Dermis blood vessel endothelial cell (primary cell): ENCODE measurements at places on chromosomes 16 and 17.

DNA sequence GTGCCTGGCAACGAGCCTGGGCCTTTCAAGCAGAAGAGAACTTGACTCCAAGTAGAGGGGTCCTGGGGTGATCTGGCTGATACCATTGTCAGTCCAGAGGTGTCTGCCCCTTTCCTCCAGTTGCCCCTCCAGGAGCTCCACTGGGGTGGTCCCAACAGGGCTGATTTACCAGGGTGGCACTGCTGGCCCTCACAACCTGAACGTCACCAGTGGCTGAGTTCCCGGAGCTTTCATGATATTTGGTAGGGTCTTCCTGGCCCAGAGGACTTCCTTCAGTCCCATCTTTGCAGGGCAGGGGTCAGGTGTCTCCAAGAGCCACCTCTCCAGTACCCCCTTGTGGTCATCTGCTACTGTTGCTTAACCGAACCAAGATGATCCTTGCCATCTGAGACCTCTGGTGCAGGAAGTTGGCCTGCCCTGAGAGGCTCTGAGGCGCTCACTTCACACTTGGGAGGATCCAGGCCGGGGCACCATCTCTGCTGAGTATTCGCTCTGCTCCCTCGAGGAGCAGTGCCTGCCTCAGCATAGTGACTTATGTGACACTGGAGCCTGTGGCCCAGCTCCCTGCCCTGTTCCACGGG is 3.5 kb downstream of the LIMD2 start:
- peak; percentile 82 for DNase-seq

DNA sequence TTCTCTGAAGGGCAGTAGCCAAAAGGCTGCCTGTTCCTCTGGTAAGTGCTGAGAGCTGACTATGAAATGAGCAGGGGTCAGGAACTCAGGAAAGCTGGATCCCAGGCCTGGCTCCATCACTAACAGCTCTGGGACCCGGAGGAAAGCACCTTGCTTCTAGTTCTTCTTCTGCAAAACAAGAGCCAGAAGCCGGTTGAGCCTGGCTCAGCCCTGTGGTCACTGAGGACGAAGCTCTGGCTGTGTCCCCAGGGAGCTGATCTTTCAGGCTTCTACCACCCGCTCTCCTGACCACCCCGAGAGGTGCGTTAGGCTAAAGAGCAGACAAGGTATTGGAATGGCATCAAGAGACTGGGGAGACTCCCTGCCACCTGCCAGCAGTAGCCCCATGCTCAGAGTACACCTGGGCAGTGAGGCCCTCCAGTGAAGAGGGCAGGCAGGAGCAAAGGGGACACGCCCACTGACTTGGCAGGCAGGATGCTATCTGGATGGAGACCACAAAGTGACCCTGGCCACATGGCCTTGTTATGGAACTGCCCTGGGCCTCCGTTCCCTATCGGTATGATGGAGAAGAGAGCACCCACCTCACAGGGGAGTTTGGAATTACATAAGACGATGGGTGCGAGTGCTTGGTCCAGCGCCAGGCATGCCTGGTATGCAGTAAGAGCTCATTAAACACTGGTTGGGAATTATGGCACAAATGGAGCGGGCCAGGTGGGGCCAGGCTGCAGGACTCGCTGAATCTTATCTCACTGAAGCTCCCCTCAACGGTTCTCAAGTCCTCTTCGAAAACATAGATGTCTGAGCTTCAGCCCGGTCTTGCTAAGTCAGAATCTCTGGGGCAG is 61.4 kb downstream of the COG7 start:
- DNase-seq: no peak

- DNase-seq: peak; percentile 62
Measured at GRCh38 chr17:62178579-62178978, 113.5 kb upstream of the MED13 start.

DNA sequence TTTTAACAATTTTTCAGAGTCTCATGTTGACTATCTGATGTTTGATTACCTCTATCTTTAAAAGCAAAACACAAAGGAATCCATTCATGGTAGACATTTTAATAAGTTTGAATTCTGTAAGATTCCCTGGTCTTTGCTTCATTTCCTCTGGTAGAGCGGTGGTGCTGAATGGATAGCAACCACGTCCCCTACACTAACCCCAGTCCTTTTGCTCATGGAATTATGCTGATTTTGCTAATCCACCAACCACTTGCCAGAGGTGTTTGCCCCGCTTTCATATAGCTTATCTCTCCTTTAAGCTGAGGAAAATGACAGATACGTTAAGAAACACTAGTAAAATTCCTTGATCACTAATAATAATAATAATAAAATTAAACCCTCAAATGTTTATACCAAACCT is 9.5 kb downstream of the KCNJ16 start:
- peak; percentile 34 for DNase-seq

DNA sequence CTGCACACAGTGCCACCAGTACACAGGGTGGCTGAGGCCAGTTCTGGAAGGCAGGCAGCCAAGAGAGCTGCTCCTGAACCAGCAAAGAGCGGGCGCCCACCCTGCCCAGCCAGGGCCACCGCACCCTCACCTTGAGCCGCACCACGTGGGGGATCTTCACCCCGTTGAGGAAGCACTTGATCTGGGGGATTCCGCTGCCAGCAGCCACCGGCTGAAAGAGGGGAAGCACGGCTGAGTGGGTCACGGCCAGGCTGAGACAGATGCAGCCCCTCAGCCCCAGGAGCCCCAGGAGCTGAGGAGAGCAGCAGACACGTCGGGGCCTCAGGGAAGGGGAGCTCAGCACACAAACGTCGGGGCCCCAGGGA is 14.6 kb upstream of the CCDC154 start:
- no peak for DNase-seq

GRCh38 chr17:39867880-39868553 is at the start of gene ZPBP2:
Gene ZPBP2 (plus strand): TSS chr17:39868202. CDS start chr17:39868355, 153 bp downstream.
- DNase-seq: no peak

DNA sequence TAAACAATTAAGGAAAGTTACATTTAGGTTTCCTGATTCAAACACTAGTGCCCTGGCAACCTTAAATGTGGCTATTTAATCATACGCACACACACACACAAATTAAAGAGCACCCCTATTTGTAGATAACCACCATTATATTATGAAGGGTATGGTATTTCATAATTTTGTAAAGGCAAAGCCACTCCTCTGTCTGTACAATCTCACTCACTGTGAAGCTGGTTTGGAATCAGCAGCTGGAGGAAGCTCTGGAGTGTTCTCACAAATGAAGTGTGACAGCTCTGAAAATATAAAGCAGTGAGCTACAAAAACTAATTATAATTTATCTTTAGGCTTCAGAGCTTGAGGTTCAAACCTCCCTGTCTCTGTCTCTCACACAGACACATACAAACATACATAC is 57.9 kb upstream of the KCNJ16 start:
- DNase-seq: no peak

- DNase-seq: peak; percentile 36
Measured at GRCh38 chr17:70100983-70101382, 26.0 kb downstream of the KCNJ16 start.

GRCh38 chr17:1727876-1728630 is 3.5 kb downstream of the WDR81 start:
- DNase-seq: no peak

DNA sequence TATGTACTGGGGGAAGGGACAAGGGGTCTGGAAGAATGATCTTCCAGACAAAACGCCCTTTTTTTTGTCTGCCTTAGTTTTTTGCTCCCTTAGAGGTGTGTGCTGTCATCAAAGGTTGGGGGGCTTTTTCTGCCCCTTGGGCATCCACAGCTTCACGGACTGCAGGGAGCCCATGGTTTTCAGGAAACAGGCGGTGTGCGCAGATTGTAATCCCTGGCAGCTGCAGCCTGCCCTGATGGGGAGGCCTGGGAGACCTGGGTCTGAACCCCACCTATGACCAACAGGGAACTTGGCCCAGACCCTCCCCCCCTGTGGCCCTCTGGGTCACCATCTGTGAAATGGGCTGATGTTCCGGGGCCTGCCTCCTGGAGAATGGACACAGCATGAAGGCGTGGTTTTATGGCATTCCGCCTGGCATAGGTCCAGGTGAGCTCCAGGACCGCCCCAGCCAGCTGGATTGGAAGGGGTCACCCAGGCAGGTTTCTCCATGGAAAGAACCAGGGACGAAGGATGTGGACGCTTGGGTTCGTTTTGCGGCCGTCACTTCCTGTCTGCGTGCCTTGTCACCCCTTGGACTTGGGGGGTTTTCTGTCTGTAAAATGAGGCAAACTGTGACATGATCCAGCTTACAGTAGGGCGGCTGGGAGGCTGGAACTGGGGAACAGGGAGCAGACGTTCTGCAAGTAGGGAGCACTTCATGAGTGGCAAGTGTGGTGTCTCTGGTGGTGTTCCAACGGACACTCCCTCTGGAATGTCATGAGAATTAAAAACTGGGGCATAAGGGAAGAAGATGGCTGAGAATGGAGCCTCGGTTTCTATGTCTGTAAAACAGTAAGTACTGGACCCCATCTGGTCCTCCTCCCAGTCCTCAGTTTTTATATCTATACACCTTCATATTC is 1.5 kb downstream of the CPNE2 start:
- DNase-seq: peak; percentile 47

- DNase-seq: peak; percentile 53
Measured at GRCh38 chr17:18184143-18185031, 759 bp downstream of the ALKBH5 start.

- no peak for DNase-seq
Measured at GRCh38 chr16:79316004-79316458, 284.5 kb downstream of the MAF start.

GRCh38 chr17:41547378-41547841 is 19.3 kb upstream of the KRT19 start:
- no peak for DNase-seq

GRCh38 chr16:75228143-75228976 is 9.6 kb downstream of the CTRB1 start:
- no peak for DNase-seq

GRCh38 chr17:1638171-1638590 is 7.4 kb downstream of the SCARF1 start:
- DNase-seq: no peak

DNA sequence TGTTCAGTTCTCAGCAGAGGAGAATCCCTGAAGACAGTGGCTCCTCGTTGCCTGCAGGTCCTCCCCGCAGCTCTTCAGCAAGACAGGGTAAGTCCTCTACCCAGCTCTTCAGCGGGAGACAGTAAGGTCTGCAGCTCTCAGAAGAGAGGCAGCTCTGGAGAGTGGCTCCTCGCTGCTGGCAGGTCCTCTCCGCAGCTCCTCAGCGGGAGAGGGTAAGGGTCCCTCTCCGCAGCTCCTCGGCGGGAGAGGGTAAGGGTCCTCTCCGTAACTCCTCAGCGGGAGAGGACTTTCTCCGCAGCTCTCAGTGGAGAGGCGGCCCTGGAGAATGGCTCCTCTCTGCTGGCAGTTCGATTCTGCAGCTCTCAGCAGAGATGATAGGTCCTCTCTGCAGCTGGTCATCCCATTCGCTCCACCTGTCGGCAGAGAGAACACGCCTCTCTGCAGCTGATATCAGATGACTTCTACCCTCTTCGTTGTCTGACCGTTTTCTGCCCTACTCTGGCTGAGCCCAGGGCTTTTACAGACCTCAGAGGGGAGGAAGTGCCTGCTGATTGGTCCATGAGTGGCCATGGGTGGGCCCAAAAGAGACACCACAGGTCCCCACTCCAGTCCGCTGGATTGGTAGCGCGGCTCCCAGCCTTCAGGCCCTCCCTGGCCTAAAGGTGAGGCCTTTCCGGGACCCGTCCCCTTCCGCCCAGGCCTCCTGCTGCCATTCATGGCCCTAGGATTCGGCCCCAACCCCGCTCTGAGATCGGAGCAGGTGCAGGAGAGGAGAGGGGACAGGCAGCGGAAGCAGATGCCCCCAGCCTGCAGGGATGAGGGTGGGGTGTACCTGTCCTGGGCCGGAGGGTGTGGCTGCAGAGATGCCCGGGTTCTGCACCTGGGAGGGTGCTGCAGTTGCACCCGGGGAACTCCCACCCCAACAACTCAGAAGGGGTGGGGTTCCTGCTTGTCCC is 11.9 kb upstream of the SHCBP1 start:
- DNase-seq: no peak

GRCh38 chr16:2026461-2027023 is at the start of gene NHERF2:
Gene NHERF2 (plus strand): TSS chr16:2026902. CDS start chr16:2027006, 104 bp downstream.
- peak; percentile 53 for DNase-seq

- no peak for DNase-seq
Measured at GRCh38 chr16:76235025-76235424, 42.2 kb upstream of the CNTNAP4 start.

- DNase-seq: peak; percentile 81
Measured at GRCh38 chr17:30600060-30600829, 123.0 kb downstream of the GOSR1 start.

DNA sequence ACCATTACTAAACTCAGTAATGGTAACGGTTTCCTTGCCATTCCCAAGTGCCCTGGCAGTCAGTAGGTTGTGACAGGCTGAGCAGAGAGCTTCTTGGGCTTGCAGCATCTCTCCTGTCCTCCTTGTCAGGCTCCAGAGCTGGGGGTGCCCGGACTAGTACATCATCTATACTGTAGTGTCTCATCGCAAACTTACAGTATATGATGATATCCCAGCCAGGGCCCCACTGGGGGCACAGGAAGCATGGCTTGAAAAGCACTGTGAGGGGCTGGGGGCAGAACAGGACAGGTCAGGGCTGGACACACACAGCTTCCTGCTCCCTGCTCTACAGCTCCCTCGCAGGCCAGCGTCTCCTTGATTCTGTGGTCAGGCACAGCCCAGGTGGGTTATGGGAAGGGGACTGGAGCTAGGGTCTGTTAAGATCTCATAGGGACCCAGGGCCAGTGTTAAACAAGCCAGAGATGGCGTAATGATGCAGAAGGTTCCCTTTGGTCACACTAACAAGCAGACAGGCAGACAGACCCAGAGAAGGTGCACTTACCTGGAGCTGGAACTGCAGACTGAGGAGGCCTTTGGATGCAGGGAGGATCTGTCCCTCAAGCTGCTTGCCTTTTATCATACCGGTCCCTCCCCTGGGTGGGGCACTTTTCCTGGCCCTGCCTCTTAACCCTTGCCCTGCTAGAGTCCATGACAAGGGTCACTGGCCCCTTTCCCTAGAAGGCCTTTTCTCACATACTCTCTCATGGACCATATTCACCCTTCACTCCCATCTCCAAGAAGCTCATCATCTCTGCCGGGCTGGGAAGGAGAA is 6.8 kb downstream of the ERAL1 start:
- DNase-seq: no peak

GRCh38 chr16:84959045-84959576 is 52.2 kb downstream of the ZDHHC7 start:
- peak; percentile 17 for DNase-seq

- no peak for DNase-seq
Measured at GRCh38 chr16:87628940-87629339, 26.6 kb downstream of the JPH3 start.

DNA sequence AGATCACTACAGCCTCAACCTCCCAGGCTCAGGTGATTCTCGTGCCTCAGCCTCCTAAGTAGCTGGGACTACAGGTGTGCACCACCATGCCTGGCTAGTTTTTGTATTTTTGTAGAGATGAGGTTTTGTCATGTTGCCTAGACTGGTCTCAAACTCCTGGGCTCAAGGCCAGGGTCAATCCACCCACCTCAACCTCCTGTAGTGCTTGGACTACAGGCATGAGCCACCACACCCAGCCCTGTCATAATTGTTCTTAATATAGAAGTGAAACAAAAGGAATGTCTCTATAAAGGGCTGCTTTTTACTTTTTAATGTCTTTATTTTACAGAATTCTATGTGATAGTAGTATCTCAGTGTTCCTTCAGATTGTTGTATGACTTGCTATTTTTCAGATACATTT is 345.2 kb upstream of the TBX2 start:
- DNase-seq: peak; percentile 13
